DMS79 (cell line): ENCODE measurements at places on chromosomes 2 and 18.

GRCh38 chr2:60067006-60067405 lies 486.4 kb downstream of the BCL11A start:
- no peak for DNase-seq

GRCh38 chr2:238077292-238077691 lies 16.5 kb downstream of the SCLY start:
- DNase-seq, result no peak

GRCh38 chr2:54572636-54573536 lies 116.8 kb downstream of the SPTBN1 start:
- no peak for DNase-seq

- DNase-seq, result no peak
Observed at GRCh38 chr2:197157879-197158537, 152.6 kb downstream of the ANKRD44 start.

DNA sequence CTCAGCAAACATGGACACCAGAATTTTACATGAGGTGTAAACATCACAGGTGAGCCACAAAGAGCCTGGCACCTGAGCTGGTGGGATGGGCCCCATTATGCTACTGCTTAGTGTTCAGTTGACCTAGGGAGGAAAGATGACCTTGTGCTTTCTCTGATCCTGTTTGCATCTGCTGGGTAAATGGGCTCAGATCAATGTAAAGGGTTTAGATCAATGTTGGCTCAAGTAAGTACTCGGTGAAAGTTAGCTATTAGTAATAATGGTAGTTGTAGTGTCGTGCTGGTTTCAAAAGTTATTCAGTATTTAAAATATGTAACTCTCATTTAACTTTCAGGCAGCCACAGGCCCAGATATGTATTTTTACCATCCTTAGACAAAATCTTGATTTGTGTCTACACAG lies 19.8 kb downstream of the ABHD3 start:
- no peak for DNase-seq

- no peak for DNase-seq
Observed at GRCh38 chr2:71064110-71064611, 4.3 kb upstream of the NAGK start.

GRCh38 chr18:26702086-26702485 lies 153.7 kb upstream of the KCTD1 start:
- no peak for DNase-seq

DNA sequence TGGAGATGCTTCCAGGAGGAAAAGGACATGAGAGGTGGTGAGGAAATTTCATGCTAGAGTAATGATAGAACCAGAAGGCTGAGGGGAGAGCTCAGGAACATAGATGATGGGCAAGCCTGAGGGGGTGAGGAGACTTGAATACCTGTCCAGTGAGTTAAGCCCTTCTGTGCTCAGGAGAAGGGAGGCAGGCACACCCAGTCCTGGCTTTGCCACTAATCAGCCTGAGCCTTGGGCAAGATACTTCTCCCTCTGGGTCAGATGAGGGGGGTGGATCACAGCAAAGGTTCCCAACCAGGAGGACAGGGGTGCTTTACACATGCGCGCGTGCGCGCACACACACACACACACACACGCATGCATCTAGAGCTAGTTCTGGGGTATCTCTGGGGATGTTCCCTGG lies 151.6 kb upstream of the MSH6 start:
- no peak for DNase-seq

GRCh38 chr2:182852801-182853200 lies 13.6 kb downstream of the FRZB start:
- no peak for DNase-seq
